ENCODE measurements at places on chromosomes 13 and 19. TPM values are rescaled to one million over a fixed set of nuclear protein-coding genes. Genes with fewer than 3 reads are reported as not detected.
A peak's percentile ranks its signal among the peaks of the same experiment; 100 is the strongest.

GRCh38 chr19:29812080-29812880 lies 489 bp downstream of the CCNE1 start:
- DNase-seq = peak; percentile 28

DNA sequence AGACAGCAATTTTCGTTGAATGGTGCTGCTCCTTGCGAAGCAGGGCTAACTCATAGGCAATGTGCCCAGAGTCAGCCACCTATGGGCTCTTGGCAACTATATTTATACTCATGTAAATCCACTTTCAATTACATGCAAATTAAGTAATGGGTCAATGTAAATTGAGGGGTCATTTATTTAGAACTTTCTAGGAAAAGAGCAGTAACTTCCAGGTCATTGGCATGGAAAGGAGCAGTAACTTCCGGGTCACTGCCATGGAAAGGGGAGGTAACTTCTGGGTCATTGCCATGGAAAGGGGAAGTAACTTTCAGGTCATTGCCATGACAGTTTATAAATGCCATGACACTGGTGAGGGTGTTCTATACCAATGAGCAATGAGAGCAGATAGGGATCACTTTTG lies 11.6 kb downstream of the KLK4 start:
- DNase-seq = no peak

DNA sequence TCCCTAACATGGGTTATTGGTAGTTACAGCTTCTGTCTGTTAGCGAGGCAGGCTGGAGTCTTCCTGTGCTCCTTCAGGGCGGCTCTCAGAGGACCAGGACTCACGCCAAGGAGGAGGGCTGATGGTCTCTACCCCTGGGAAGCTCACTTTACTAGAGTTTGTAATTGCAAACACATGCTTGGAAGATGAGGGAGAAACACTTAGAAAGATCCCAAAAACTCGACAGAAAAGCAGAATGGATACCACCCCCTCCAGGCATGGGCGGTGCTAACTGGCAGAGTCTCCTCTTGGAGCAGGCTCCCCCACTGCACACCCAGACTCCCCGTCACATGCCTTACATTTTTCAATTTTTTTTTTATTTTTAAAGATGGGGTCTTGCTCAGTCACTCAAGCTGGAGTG lies 62.0 kb downstream of the PARP4 start:
- no peak for DNase-seq

DNA sequence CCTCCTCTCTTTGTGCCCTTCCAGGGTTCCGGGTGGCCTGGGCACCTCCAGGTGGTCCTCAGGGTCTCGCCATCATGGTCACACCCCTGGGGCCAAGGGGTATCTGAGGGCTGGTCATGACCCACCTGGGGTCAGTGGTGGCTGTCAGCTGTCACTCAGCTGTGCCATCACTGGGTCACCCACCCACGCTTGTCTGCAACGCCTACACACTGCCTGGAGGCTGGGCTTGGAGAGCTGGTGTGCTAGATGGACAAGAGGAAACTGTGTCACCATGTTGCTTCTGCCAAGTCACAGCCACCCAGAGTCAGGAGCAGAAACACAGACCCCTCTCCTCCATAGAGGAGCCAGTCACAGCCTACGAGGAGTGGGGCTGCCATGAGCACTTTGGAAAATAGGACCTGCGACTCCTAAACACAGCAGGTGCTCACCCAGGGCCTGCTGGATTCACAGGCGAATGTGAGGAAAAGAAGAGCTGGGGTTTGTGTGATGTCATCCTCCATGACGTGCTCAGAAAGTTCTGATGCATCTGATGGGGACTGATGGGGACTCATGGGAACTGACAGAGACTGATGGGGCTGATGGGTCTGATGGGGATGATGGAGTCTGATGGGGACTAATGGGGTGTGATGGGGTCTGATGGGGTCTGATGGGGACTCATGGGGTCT lies 10.7 kb upstream of the GRTP1 start:
- no peak for DNase-seq

GRCh38 chr13:26929971-26930730 lies 169.6 kb upstream of the GPR12 start:
- no peak for DNase-seq

GRCh38 chr13:37263871-37264270 lies 158.4 kb upstream of the CSNK1A1L start:
- no peak for DNase-seq

GRCh38 chr13:97223711-97224541 lies 1.8 kb downstream of the MBNL2 start:
- peak; percentile 72 for DNase-seq

- DNase-seq = no peak
Measured at GRCh38 chr13:32060401-32060878, 28.9 kb downstream of the FRY start.

DNA sequence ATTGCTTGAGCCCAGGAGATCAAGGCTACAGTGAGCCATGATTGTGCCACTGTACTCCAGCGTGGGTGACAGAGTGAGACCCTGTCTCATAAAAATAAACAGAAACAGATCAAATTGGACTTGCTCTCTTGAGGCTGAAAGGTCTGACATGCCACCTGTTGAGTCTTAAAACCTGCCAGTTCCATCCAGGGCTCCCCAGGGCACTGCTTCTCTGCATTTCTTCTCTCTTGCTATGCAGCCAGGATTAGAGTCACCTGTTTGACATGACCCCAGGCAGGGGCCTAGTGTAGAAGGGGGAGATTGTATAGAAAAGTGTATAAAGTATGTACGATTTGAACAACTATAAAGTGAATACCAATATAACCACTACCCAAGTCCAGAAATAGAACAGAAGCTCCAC lies 45.4 kb downstream of the ARHGAP35 start:
- no peak for DNase-seq

GRCh38 chr13:24892829-24893228 lies 128.9 kb downstream of the RNF17 start:
- no peak for DNase-seq

DNA sequence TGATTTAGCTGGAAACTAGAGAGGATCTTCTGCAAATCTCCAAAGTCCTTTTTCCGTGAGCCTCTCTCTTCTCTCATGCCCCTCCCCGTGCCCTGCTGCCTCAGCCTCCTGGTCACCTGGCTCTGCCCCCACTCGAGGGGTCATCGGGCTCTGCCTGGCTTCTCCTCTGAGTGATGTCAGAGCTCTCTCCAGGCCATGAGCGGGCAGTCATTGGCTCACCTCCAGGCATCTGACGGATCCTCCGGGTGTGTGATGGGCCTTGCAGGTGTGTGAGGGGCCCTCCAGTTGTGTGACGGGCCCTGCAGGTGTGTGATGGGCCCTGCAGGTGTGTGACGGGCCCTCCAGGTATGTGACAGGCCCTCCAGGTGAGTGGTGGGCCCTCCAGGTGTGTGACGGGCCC lies 10.3 kb upstream of the GAS6 start:
- DNase-seq = no peak

GRCh38 chr19:54188215-54188871 lies 1.0 kb downstream of the MBOAT7 start:
- no peak for DNase-seq

DNA sequence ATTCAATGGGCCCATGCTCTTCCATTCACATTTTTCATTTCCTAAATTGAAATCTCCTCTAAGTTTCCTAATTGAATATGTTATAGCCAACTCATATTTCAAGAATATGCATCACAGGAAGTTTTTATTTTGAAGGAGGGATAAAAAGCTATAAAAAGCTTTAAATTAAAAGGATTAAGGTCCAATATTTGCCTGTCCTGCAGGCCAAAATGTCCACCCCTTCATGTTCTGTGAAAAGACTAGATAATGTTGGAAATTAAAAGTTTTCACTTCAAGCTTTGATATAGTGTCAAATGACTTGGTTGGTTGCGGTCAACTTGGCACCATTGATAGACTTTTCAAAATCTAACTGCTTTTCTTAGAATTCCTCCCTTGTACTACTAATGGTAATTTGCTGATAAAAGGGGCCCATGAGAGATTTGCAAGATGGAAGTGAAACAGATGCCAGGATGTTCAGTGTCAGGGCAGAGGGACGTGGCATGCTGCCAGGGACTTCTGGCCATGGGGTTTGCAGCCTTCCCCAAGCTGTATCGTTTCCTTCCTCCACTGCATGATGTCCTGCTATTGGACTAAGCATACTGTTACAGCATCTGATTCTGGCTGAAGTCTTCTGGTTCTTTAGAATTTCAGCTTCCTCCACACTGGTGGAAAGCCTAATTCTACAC lies 547.3 kb upstream of the MIR17HG start:
- DNase-seq = peak; percentile 25

- DNase-seq = no peak
Measured at GRCh38 chr13:46334035-46334822, 52.8 kb downstream of the RUBCNL start.

DNA sequence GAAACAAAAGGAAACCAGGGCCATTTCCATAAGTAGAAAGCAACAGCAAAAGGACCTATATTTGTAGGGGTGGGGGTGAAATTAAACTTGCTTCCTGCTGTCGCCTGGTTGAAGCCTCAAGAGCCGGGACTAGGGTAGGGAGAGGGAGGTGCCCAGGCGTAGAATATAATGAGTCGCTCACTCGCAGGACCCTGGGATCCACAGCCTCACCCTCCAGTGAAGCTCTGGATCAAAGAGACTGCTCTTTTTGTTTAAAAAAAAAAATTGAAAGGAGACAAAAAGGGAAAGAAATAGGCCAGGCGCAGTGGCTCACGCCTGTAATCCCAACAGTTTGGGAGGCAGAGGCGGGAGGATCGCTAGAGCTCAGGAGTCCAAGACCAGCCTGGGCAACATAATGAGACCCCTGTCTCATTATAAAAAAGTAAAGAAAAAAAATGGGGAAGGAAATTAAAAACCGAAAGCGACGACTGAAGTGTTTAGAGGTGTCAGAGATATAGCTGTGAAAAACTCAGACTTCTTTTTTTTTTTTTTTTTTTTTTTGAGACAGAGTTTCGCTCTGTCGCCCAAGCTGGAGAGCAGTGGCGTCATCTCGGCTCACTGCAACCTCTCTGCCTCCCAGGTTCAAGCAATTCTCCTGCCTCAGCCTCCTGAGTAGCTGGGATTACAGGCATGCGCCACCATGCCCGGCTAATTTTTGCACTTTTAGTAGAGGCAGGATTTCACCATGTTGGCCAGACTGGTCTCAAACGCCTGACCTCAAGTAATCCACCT lies 10.9 kb upstream of the ADGRE5 start:
- no peak for DNase-seq

DNA sequence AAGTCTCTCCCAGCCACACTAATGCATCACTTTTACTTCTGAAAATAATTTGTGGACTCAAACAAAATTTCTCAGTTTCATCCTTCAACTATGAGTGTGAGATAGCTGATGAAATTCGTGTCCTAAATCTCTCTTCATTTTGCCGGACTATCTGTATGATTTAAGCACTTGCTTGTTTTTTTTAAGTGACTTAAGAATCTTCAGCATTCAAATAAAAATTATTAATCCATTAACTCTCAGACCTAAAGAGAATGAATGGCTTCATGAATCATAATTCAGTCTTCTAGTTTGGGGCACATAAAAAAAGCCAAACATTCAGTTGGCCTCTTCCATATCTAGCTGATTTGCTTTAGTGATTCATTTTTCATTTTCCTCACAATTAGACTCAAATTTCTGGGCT lies 579.5 kb downstream of the DCT start:
- no peak for DNase-seq

DNA sequence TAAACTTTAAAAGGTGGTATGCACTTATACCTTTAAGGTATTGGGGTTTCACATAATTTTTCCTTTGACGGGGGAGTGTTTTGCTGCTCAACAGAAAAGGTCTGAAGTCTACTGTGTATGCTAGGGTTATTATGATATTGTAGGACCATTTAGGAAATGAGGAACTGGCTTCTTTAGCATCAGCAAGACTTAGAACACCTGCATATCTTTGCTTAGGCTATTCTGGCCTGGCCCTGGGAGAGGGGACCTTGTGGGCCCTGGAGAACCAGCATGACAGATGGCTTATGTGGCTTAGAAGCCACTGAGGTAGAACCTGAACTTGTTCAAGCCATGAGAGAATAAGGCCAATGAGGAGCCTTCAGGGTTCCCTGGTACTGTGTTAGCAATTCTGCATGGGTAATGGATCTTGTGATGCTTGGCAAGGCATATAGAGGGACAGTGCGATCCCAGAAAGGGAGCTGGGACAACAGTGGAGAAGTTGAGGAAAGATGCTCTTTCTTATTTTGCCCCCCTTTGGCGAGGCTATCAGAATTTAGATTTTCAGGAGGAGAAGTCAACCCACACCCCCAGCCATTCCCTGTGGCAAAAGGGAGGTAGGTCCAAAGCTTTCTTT lies 4.3 kb downstream of the RGCC start:
- no peak for DNase-seq

DNA sequence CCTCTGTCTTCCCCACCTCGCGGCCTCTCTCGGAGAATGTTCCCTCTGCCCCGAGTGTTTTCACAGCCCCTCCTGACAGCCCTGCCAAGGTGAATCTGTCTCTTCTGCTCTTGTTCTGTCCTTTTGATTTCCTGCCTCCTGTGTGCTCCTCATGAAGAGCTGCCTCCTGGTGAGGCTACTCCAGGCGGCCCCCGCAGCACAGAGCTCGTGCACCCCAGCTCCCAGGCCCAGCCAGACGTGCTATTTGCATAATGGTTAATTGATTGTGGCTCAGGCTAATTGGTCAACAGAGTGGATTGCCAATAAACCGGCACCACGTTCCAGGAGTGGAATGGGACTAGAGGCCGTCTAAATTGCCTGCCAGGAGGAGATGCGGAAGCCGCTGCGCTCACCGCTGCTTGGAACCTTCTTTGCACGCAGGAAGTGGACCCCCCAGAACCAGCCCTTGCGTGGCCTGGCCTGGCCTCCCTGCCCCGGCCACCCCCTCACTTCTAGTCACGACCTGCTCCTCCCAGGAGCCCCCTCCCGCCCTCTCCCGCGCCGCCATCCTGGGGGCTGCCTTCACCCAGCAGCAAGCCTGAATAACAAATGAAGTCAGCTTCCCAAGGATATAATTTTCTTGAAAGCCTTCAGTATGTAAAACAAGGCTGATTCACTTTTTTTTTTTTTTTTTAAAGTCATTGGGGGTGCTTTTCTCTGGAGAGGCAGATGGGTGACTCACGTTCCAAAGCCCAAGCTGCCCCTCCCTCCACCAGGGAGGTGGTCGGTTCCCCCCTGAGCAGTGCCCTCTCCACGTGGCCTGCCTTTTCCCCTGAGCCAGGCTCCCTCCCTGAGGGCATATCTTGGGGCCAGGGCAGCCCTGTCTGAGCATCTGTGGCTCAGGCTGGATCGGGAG lies 144.0 kb downstream of the KDM4B start:
- DNase-seq = no peak

The BEST2 gene
- not detected for total RNA-seq

The KRTDAP gene
- not detected for total RNA-seq

The LRRC25 gene
- total RNA-seq = 4.4 TPM

The GJB6 gene
- total RNA-seq = not detected

The TRPM4 gene
- total RNA-seq = 18.2 TPM

The MCF2L gene
- 16.0 TPM for total RNA-seq

The SUCLA2 gene
- total RNA-seq = 16.9 TPM

The SCN1B gene
- 3.7 TPM for total RNA-seq
